Pulmonary artery endothelial cell (primary cell): ENCODE measurements at places on chromosomes 6 and 20. TPM values are rescaled to one million over a fixed set of nuclear protein-coding genes. Genes with fewer than 3 reads are reported as not detected.

GRCh38 chr6:32118782-32119628, 9.0 kb downstream of the ATF6B start:
- DNase-seq = peak; percentile 59

GRCh38 chr6:53651205-53651763, 14.3 kb downstream of the KLHL31 start:
- DNase-seq = peak; percentile 7

GRCh38 chr6:113819169-113819830, 37.8 kb upstream of the MARCKS start:
- DNase-seq = no peak

GRCh38 chr6:15352845-15353244, 107.0 kb downstream of the JARID2 start:
- no peak for DNase-seq

- DNase-seq = no peak
Observed at GRCh38 chr6:1894954-1895353, 285.2 kb downstream of the FOXC1 start.

DNA sequence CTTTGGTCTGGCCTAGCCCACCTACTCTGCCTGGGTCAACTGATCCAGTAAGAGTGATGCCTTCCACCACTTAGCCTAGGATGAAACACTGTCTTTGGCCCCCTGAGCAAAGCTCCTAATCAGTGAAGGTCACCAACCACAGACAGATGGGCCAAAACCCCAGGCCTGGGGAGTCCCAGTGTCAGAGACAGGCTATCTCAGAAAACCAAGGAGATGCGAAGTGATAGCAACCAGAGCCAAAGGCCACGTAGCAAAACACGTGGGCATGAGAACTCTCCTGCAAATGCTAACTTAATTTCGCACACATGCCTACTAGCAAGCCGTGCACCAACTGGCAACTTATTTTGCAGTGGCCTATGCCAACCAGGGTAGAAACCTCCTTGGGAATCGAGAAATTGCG, 29.1 kb downstream of the AGPAT4 start:
- no peak for DNase-seq

GRCh38 chr20:55417836-55418235, 587.5 kb downstream of the CBLN4 start:
- no peak for DNase-seq

TMEM74B gene
- total RNA-seq = 0.07 TPM in 1 of 2 replicates, not detected in the other

MYLIP gene
- 28.0 and 34.6 TPM in 2 replicates for total RNA-seq

LY6G6F gene
- not detected in 2 replicates for total RNA-seq

APOBEC2 gene
- total RNA-seq = not detected in 2 replicates

MCM9 gene
- total RNA-seq = 11.9 and 14.8 TPM in 2 replicates
